MCF 10A (cell line): ENCODE measurements at places on chromosomes 11 and 22. TPM values are rescaled to one million over a fixed set of nuclear protein-coding genes. Genes with fewer than 3 reads are reported as not detected.

DNA sequence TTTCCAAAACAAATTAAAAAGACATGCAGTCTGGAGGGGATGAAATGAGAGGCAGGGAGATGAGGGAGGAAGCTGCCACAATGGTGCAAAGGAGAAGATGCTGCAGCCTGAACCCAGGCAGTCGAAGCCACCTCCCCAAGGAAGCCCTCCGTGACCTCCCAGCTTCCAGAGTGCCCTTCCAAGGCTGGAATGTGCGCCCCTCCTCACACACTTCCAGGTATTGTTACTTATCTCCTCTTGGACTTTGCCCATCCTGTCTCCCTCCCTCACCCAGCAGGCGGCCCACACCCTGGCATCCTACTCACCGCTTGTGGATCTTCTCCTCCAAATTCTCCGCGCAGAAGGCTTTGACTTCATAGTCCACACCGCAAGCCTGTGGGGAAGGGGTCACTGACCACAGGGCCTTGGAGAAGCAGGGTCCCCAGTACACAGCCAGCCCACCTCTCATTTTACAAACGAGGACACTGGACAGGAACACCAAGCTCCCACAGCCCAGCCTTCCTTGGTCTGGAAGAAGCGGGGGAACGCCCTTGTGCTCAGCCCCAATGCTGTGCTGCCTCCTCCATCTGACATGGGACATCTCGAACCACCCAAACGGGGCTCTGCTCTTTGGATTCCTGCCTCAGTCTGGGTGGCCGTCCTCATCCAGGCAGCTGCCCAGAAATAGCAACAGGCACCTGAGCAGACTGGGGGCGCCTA lies 40.3 kb downstream of the TPBGL start:
- no peak for DNase-seq

DNA sequence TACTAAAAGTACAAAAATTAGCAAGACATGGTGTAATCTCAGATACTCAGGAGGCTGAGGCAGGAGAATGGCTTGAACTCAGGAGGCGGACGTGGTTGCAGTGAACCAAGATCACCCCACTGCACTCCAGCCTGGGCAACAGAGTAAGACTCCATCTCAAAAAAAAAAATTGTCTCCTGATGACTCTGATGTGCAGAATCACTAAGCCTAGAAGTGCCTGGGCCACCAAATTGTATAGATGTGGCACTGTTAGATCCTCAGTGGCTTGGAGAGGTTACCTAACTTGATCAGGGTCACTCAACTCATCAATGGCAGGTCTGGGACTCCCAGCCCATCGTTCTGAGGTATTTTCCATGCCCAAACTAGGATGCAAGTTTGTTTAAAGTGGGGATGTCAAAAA lies 10.6 kb downstream of the PLEKHB1 start:
- no peak for DNase-seq

DNA sequence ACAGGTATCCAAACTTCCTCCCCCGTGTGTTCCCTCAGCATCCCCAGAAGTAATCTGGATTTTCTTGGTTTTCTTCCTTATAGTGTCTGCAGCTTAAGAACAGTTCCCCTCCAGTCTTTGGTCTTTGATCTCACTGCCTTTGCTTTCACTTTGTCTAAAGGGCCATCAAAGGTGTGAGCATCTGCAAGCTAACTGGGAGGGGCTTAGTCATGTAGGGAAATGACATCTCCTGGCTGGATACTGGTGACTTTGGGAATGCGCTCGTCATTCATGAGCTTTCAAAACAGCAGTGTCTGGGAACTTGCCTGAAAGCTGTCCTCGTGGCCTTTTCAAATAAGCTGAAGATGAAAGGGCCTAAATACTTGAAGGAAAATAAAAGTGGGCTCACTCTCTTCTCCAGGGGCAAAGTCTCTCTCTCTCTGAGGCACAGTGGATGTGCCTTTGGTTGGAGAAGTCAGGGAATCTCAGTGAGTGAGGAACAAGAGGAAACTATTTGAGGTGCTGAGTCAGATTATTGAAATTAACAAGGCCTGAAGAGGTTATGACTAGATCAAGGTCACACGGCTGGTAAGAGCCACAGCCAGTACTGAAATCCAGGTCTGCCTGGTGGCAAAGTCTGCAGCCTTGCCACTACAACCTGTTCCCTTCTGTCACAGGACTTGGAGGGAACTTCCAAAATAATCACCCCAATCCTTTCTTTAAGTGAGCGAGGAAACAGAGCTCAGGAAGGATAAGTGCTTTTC lies 45.6 kb upstream of the TENM4 start:
- no peak for DNase-seq

GRCh38 chr22:41070665-41071331 lies 21.6 kb upstream of the EP300 start:
- DNase-seq, result no peak

The TRPM5 gene
- not detected in 2 replicates for total RNA-seq

The OR2AG2 gene
- total RNA-seq, result 0.37 and 0.39 TPM in 2 replicates

The MOGAT2 gene
- not detected in 2 replicates for total RNA-seq

The CEP164 gene
- 47.4 and 49.9 TPM in 2 replicates for total RNA-seq
